ENCODE measurements at places on chromosomes 3 and 15. TPM values are rescaled to one million over a fixed set of nuclear protein-coding genes. Genes with fewer than 3 reads are reported as not detected.

The TF gene
- 0.36 TPM for total RNA-seq

The MRPS22 gene
- 76.7 TPM for total RNA-seq

The RAMAC gene
- total RNA-seq: 28.0 TPM

The CAMK2N2 gene
- total RNA-seq: 0.33 TPM

The NR1I2 gene
- total RNA-seq: 0.15 TPM

The ANKRD34C gene
- total RNA-seq: not detected

The MGLL gene
- 2.0 TPM for total RNA-seq

The PLA2G4B gene
- 1.1 TPM for total RNA-seq

The C3orf20 gene
- under 0.01 TPM for total RNA-seq

The PLSCR5 gene
- total RNA-seq: not detected

The OIP5 gene
- 26.0 TPM for total RNA-seq

The ACAN gene
- under 0.01 TPM for total RNA-seq

The RTP1 gene
- not detected for total RNA-seq

The PFN2 gene
- 206 TPM for total RNA-seq

The SH2D7 gene
- not detected for total RNA-seq

The ITPKA gene
- 0.36 TPM for total RNA-seq

The VIPR1 gene
- not detected for total RNA-seq

The PYGO1 gene
- total RNA-seq: 8.9 TPM

The DUOXA2 gene
- total RNA-seq: not detected

The RASL12 gene
- total RNA-seq: 0.33 TPM

The SSUH2 gene
- total RNA-seq: 0.67 TPM

The CATSPER2 gene
- total RNA-seq: 1.8 TPM

The KLHL40 gene
- total RNA-seq: not detected

The SPSB4 gene
- not detected for total RNA-seq

The GPR160 gene
- 3.6 TPM for total RNA-seq

The CTXND1 gene
- 10.2 TPM for total RNA-seq

The EPHA3 gene
- under 0.01 TPM for total RNA-seq

The GOLGA8O gene
- 0.67 TPM for total RNA-seq

The PTPRG gene
- total RNA-seq: 57.1 TPM

The CX3CR1 gene
- total RNA-seq: not detected

The COL6A6 gene
- not detected for total RNA-seq

The SCN5A gene
- total RNA-seq: under 0.01 TPM

The DAZL gene
- total RNA-seq: not detected

The DOCK3 gene
- total RNA-seq: under 0.01 TPM

The CLRN1 gene
- not detected for total RNA-seq

The SCAANT1 gene
- total RNA-seq: not detected

The DPPA2 gene
- not detected for total RNA-seq

The TMC3 gene
- total RNA-seq: not detected

The ANKUB1 gene
- not detected for total RNA-seq

The NRG4 gene
- under 0.01 TPM for total RNA-seq

The SNX1 gene
- 38.9 TPM for total RNA-seq

Data from melanocyte of skin (primary cell).